Breast epithelium (tissue), 4 donors: ENCODE measurements at places on chromosomes 4 and X.

GRCh38 chrX:110938977-110939732, 143.5 kb upstream of the CHRDL1 start:
- no peak for DNase-seq

DNA sequence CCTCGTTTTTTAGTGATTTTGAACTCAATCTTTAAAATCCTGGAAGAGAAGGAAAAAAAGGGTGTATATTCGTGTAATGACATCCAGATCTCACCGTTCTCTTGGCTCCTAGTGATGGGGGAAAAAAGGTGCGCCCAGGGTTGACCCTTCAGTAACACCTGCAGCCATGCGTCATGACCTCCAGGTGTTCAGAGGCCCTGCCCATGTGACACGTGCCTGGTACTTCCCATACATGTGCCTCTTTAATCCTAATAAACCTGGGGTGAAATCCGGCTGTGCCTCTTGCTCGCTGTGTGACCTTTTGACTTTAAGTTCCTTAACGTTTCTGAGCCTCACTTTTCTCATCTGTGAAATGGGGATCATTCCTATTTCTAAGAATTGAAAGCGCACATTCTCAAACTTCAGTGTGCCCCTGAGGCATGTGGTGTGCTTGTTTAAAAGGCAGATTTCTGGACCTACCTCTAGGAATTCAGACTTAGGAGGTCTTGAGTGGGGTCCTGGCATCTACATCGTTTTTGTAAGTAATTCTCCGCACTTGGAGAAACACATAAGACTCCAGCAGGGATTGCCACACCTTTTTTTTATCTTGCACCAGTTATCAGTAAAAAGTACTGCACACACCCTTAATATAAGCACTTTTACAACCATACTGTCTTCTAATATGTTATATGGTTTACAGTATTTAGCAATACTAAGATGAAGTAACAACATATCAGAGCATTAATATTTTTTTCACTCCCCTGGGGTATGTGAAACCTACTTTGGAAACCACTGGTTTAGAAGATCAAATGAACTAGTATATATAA, 90.1 kb downstream of the RELL1 start:
- DNase-seq = no peak

GRCh38 chr4:7822877-7823276, 116.8 kb downstream of the AFAP1 start:
- no peak for DNase-seq

DNA sequence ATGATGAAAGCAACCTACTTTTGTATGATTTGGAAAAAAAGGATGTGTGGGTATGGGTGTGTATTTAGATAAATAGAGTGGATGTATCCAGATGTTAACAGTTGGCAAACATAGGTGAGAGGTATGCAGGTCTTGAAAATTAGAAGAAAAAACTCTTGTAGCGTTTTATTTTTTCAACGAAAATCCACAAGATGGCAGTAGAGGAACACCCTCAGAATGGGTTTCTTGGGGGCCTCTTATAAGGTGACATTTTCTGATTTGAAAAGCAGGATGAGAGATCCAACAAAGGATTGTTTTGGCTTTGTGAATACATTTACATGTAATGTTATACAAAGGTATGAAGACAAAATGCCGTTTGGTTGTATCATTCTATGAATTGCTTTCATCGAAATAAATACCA, 68.3 kb downstream of the FMR1NB start:
- no peak for DNase-seq

DNA sequence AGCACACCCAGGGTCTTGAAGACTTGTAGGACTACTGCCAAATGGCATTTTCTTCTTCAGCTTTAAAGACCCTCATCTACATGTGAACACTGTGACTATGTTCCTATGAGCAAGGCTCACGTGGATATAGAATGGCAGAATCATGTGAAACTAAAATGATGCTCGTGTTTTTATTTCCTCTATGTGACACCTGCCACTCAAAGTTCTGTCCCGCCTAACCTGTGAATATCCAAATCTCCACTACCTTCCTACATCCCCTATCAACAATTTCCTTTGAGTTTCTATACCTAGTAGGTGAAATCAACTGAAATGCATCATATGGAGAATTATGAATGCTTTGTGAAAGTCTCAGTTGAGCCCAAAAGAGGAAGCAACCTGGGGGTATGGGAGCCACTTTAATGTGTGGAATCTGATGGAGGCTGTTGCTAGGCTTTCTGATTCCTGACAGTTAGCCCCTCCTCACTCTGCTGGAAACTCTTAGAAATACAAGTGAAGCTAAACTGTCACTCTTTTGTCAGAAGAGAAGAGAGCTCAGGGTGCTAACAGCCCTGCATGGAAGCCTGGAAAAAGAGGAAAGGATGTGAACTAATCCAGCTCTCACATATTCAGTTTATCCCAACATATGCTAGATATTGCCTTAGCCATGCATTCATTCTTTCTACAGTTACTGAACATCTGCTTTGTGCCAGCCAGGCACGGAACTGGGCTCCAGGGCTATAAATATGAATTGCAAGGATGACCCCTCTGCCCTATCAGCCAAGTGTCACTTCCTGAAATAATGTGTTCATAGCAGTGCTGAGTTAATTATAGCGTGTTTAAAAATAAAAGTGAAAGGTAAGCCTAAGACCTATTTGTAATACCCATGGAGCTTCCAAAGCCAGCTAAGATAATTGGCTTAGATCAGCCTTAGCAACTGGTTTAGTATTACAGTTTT, 11.0 kb downstream of the LHFPL1 start:
- DNase-seq = no peak

DNA sequence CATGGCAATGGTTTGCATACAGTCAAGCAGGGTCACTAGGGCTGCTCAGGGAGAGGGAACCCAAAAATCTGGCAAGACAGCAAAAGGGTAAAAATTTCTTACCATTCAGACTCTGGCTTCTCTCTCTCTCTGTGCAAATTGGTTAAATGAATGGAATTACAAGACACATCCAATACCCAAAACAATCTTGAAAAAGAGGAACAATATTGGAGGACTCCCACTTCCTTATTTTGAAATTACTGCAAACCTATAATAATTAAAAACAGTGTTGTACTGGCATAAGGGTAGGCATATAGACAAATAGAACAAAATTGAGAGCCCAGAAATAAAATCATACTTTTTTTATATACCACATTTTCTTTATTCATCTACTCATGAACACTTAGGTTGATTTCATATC, 24.1 kb downstream of the ETDA start:
- DNase-seq = no peak

DNA sequence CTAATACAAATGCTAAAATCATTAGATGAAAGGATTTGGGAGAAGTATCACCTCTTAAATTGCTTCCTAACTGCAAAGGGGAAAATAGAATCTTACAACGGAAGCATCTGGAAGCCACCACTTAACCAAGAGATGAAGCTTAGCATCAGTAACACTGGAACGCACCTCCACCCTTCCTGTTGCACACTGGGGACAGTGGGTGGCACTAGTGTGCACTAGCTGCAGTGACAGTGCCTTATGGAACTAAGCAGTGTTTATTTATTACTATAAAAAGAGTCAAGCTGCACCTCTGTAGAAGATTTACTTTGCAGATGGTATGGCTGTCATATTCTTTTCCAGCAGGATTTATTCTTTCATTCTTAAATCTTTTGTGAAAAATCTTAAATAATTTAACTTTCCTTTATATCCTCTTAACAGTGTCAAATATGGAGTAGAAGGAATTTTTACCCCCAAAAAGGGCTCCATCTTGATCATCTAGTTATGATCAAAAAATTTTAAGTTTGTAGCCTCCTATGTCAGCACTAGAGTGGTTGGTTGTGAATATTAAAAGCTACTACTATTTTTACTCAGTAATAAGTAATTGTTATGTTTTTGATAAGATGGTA, 76.7 kb downstream of the SCD5 start:
- DNase-seq = no peak

DNA sequence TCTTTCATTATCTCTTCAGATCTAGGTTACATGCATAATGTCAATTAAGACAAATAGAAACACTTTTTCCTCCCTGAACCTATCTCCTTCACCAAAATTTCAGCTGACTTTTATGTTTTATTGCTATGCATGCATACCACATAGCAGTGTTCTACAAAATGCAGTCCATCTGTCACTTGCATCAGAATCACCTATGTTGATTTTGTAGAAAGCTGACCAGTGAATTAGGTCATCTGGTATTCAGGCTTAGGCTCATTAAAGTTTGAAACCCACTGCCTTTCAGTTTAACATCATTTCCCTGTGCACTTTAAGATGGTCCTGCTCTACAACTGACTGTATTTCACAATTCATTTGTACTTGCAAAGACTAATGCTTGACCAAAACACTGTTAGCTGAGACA, 277.9 kb downstream of the CFAP299 start:
- DNase-seq = no peak

GRCh38 chrX:36867143-36867542, 141.0 kb upstream of the FAM47C start:
- no peak for DNase-seq

DNA sequence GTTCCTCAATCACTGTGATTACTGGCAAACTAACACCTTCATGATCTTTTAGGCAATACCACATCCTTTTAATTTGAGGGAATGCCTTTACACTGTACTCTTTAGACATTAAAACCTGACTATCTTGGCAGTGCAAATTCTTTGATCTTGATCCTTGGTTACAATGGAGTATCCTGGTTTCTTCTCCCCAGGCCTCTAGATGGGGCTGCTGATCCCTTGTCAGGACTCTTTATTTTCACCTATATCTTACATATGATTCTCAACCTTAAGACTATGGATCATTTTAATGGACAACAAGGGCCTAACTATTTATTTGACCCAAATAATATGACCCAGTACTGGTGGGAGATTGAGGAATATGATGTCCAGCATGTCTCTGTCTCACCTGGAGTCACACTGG, 1005.5 kb upstream of the INTU start:
- no peak for DNase-seq

- no peak for DNase-seq
Measured at GRCh38 chrX:47802589-47802988, 34.1 kb upstream of the ZNF81 start.

- no peak for DNase-seq
Measured at GRCh38 chr4:112952313-112952700, 97.1 kb upstream of the ANK2 start.

- DNase-seq = no peak
Measured at GRCh38 chr4:37812713-37813112, 13.8 kb upstream of the PGM2 start.

GRCh38 chr4:92199135-92199534, 104.6 kb upstream of the GRID2 start:
- no peak for DNase-seq

DNA sequence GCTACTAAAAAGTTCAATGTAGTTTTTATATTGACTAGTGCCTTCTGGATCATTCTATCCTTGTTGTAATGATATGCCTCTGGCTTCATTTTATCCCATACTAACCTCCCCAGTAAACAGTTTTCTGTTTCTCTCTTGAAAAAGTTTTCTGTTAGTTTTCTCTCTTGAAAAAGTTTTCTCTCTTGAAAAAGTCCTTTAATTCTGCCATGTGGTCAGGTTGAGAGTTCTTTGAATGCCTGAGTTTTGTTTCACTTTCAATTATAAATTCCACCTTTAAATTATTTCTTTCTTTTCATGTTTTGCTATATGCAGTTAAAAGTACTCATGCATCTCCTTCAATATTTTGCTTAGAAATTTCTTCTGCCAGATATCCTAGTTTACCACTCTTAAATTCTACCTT, 1139.6 kb downstream of the STPG2 start:
- DNase-seq = no peak

DNA sequence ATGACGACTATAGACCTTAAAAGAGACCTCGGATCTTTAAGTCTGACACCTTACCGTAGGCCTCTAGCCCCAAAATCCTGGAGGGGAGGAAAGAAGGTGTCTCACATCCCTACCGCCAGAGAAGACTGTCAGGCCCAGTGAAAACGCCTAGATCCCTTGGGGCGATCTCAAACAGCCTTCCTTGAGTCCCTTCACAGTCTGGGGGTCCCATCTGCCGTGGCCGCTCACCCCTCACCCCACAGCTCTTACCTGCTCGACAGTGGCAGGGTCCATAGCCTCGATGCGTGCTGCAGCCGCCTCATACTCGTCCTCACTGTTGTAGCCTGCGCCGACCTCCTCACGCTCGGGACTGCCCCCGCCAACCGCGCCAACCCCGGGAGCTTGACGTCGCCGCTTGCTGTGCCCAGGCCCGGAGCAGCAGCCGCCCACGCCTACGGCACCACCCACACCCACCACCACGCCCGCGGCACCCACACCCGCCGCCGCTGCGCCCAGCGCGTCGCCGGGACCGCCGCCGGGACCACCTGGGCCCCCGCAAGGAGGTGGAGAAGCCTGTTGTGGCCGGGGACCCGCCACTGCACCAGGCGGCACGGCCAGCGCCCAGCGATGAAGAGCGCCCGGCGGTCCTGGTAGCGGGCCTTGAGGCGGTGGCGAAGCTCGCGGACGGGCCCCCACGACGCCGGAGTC, 536 bp downstream of the OTUD5 start:
- no peak for DNase-seq

DNA sequence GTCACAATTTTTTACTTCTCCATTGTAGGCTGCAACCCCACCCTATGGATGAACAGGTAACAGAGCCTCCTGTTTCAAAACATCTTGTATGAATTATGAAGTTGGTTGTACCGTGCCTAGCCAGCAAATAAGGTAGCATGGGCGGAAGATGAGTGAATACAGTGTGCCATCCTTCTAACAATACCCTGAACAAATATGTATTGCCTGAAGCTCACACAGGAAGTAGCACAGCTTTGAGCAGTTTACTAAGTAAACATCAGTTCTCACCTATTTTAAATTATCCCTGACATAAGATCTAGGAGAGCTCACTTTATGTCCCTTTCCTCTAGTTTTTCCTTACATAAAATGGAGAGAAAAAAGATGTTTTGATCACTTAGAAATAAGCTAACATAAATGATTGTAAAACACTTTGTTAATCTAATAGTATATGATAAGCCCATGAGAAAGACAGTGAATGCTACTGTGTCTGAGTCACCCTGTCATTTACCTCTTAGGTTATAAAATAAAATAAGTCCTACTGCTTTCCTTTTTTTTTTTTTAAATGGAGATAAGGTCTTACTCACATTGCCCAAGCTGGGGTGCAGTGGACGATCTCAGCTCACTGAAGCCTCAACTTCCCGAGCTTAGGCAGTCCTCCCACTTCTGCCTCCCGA, 36.6 kb downstream of the GRSF1 start:
- no peak for DNase-seq

- DNase-seq = no peak
Measured at GRCh38 chr4:14371131-14371530, 631.1 kb upstream of the CPEB2 start.

DNA sequence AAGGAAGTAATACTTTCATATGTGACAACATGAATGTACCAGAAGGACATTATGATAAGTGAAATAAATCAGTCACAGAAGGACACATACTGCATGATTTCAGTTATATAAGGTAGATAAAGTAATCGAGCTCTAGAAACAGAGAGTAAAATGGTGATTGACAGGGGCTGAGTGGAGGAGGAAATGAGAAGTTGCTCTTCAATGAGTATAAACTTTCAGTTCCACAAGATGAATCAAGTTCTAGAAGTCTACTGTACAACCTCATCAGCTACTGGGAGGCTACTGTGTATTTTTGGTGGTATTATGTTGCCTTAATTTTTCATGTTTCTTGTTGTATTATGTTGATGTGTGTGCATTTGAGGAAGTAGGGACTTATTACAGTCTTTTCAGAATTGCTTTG, 270.9 kb upstream of the GRIA3 start:
- DNase-seq = no peak
